ENCODE measurements at places on chromosomes 5 and 9.

DNA sequence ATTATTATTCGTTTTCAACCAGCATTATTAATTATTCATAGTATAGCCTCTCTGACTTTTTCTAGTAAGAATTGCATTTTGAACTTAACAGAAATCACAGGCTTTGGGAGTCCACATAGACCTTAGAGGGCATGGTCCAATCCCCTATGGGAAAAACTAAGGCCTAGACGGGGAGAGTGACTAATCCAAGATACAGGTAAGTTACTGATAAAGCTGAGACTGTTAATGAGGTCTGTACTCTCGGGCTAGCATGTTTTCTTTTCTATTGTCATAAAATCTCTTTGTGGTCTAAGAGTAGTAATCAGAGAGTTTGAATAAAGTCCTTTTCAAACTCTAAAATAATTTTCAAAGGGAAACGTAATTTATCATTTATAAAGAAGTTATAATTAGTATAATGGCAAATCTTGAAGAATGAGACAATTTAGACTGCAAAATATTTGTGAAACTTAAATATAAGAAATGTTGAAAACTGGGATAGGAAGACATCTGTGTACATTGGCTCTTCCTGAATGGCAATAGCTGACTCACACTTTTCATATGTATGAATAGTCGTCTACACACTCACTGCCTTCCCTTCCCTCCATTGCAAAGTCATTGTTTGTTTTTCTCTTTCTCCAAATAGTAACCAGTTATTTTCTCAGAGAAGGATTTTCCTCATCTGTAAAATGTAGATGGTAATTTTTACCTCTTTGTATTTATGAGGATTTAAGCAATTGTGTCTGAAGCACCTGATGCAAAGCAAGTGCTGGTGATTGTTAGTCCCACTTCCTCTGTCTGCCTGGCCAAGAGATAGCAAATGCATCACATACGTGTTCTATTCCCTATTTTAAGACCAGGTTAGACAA, 207.9 kb upstream of the CD180 start:
- DNase-seq = no peak

- no peak for DNase-seq
Observed at GRCh38 chr5:62315376-62316175, 9.6 kb downstream of the KIF2A start.

GRCh38 chr5:97163360-97163764, 19.7 kb downstream of the RIOK2 start:
- DNase-seq = no peak

GRCh38 chr9:125987420-125987819, 240.2 kb downstream of the PBX3 start:
- no peak for DNase-seq

- no peak for DNase-seq
Observed at GRCh38 chr5:102229685-102230084, 66.4 kb downstream of the SLCO4C1 start.

- no peak for DNase-seq
Observed at GRCh38 chr5:95050708-95051107, 234.2 kb downstream of the MCTP1 start.

- no peak for DNase-seq
Observed at GRCh38 chr9:97501177-97501971, at the start of gene TMOD1. Gene TMOD1, plus strand, starts transcription at chr9:97501666. Its CDS starts 22,523 bp downstream, at chr9:97524189.

GRCh38 chr5:136164226-136164625, 28.7 kb downstream of the SMIM32 start:
- DNase-seq = no peak

GRCh38 chr5:51159606-51160005, 223.6 kb upstream of the ISL1 start:
- DNase-seq = no peak

DNA sequence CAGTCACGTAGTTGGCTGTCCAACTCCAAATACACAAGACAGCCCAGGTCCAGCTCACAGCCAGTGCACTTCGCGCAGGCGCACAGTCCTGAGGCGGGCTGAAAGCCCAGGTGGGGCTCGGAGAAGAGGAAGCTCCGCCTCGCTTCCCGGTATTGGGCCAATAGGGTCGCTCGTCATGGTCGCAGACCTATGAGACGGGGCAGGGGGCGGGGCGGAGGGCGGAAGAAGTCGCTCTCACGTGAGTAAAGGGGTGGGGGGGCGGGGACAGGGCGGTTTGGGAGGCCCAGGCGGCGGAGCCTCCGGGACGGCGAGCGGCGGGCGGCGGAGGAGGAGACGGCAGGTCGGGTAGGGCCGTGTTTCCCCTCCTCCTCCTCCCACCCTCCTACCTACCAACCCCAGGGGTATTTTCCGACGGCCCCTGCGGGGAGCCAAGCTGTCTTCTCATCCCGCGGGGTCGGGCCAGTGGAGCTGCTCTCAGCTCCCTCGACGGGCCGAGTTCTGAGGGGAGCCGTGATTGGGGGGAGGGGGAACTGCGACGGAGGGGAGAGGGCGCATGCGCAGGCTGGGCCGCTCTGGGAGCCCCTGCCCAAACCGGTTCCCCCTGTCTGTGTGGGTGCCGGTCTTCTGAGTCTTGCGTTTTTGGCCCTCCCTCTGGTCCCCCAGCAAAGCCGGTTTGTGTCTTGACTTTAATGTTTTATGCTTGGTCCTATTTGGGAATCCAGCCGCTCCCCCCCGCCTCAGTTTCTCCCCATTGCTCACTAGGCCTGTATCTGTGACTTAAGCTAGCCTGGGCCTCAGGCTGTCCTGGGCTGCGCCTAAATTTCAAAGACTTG, at the start of gene RABGAP1:
Gene RABGAP1 (plus strand): TSS at position 272 of the 833 bp plus-strand sequence. CDS start 16,040 bp downstream, outside the sequence.
- peak; percentile 97 for DNase-seq

DNA sequence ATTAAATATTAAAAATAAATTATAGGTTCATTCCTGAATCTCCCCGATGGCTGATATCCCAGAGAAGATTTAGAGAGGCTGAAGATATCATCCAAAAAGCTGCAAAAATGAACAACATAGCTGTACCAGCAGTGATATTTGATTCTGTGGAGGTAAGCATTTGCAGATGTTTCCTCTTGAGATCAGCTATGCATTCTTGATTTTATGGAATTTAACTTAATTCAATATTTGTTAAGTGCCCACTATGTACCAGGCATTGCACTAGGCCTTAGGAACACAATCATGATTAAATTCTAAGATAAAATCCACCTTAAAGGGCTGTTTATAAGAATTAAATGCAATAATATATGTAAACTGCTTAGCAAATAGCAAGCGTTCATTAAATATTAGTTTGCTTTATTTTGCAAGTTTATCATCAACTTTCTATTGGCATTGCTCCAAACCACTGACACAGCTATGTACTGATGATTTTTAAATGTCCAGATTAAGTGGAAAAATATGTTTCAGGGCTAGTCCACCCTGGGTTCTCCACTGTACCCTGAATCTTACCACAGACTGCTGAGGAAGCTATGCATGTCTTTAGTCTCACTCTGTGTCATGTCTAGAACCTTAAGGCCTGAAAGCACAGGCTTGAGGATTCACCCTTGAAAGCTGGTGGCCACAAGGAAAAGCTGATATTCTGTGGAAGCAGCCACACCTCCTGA, 33.2 kb downstream of the SLC22A4 start:
- no peak for DNase-seq

DNA sequence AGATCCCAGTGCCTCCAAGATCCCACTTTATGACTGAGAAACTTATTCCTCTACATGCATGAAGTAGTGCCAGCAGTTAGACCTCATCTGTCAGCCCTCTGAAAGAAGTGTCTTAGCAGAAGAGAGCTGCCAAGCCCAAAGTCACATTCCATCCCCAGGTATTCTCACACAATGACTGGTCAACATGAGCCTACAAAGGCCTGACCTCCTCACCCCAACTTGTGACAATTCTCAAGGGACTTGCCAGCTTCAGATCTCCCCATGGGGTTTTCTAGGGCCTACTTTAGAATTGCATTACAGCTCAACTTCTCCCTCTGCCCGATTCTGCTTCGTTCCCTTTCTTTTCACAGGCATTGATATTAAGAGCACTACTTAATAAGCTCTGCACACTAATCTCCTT, 393.8 kb upstream of the SLC30A5 start:
- DNase-seq = no peak

GRCh38 chr5:133861161-133861737, 107.2 kb downstream of the C5orf15 start:
- no peak for DNase-seq

- no peak for DNase-seq
Observed at GRCh38 chr5:124962735-124963134, 216.3 kb upstream of the ZNF608 start.

GRCh38 chr9:87970602-87971001, 3.7 kb downstream of the CDK20 start:
- no peak for DNase-seq

- no peak for DNase-seq
Observed at GRCh38 chr5:154345255-154345952, 100.4 kb upstream of the SAP30L start.

GRCh38 chr5:74251141-74252035, 389.1 kb downstream of the ENC1 start:
- no peak for DNase-seq

DNA sequence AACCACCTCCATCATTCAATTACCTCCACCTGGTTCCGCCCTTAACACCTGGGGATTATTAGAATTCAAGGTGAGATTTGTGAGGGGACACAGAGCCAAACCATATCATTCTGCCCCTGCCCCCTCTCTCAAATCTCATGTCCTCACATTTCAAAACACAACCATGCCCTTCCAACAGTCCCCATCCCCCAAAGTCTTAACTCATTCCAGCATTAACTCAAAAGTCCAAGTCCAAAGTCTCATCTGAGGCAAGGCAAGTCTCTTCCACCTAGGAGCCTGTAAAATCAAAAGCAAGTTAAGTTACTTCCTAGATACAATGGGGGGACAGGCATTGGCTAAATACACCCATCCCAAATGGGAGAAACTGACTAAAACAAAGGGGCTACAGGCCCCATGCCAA, 18.8 kb downstream of the PSIP1 start:
- DNase-seq = no peak

DNA sequence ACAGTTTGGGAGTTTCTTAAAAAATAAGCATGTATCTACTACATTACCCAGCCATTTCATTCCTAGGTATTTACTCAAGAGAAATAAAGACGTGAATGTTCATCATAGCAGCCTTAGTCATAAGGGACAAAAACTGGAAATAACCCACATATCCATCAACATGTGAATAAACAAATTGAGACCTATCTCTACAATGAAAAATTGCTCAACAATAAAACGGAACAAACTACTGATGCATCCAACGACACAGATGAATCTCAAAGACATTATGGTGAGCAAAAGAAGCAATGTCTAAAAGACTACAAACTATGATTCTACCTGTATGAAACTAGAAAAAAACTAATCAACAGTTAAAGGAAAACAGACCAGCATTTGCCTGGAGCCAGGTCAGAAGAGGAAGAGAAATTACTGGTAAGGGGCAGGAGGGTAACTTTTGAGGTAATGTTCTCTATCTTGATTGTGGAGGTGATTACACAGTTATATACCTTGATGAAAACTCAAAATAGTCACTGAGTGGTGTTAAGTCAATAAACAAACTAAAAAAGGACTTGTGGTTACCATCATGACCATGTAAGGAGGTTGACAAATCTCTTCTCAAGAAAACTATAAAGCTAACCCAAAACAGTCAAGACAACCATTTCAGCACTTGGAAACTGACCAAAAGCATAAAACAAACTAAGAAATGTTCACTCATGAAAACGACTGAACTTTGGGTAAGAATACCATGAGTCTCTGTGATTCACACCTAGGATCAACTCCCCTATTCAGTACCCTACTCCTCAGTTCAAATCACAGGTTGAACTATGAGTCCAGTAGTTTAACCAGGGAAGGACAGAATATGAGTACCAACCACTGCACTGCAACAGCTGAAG, 10.4 kb downstream of the UIMC1 start:
- no peak for DNase-seq

DNA sequence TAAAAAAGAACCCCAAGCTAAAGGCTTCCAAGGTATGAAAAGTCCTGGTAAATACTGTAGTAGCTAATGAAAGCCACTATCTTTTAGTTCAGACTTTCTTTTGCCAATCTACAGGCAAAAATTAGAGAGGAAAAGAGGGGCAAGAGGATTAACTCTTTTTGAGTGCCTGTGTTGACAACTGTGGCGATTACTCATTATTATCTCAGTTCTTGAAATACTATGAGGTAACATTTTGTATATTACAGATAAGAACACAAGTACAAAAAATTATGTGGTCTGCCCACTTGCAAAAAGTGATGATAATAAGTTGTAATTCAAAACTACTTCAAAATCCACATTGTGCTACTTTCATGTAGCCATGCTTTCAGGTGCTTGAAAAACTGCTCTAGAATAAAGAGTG, 144.0 kb downstream of the DTWD2 start:
- DNase-seq = no peak

GRCh38 chr9:25461416-25461815, 216.8 kb downstream of the TUSC1 start:
- no peak for DNase-seq

DNA sequence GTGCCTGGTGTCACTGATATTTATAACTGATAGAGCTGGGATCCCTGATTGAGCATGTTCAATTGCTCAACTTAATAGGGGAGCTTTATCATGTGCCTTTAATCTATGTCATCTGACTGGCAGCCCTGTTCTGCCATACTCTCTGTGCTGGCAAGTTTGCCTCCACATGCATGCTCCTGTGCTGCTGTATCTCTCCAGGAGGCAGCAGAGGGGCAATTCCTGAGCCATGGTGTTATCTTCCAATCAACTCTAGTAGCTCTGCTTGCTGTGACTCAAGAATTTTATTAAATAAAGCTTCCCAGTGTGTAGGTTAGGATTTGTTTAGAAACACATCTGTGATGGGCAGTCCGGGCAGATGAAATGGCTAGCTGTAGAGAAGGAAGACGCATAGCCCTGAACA, 642.0 kb downstream of the KIF4B start:
- no peak for DNase-seq

DNA sequence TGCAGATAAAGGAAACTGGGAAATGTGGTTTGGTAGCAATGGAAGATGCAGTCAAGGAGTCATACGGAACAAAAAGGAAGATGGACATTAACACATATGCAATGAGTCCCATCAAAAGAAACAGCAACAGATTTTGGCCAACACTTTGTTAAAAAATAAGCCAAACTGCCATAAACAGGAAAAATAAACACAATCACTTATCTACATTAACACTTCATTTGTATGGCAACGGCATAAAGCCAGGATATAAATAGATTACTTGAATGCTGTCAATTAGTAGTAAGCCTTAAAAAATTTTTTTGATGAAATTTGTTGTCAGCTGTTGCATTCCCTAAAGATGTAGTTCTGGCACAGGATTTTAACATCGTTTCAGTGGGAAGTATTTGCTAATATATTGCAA, 190.8 kb downstream of the CDH12 start:
- no peak for DNase-seq

DNA sequence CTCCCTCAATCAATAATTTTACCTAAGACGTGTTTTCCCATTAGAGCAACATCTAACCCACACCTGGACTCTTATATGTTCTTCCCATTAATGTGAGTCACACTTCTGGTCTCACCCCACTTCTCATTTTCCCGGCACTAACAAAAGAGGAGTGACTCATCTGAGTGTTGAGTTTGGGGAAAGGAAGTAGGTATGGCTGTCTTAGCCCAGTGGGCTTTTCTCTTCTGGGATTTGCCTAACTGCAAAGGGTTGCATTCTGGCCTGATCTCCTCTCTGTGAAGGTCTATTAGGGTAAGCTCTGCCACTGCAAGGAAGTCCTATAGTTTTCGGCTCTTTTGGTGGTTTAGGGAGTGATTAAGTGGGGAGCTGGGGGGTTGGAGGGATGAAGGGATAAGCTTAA, 195.6 kb downstream of the KIAA0825 start:
- DNase-seq = no peak

Data from stimulated activated CD8-positive, alpha-beta memory T cell treated with anti-CD3 and anti-CD28 coated beads, Interleukin-4, amount 100 ng/mL, for 1 hour (primary cell).